ENCODE measurements at places on chromosomes 4 and X.

GRCh38 chr4:2930135-2930757 is 33.0 kb downstream of the NOP14 start:
- no peak for DNase-seq

DNA sequence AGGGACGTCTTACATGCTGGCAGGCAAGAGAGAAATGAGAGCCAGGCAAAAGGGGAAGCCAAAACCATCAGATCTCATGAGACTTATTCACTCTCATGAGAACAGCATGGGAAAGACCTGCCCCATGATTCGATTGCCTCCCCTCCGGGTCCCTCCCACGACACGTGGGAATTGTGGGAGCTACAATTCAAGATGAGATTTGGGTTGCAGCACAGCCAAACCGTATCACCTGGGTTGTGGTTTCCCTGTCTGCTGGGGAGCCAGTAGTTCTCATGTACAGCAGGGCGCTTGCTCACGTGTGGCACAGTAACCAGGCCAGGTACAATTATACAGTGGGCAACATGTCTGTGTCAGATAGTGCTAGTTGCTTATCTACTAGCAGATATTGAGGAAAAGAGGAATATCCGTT is 11.1 kb upstream of the RS1 start:
- no peak for DNase-seq

GRCh38 chr4:75698162-75698962 is 25.2 kb upstream of the G3BP2 start:
- no peak for DNase-seq

DNA sequence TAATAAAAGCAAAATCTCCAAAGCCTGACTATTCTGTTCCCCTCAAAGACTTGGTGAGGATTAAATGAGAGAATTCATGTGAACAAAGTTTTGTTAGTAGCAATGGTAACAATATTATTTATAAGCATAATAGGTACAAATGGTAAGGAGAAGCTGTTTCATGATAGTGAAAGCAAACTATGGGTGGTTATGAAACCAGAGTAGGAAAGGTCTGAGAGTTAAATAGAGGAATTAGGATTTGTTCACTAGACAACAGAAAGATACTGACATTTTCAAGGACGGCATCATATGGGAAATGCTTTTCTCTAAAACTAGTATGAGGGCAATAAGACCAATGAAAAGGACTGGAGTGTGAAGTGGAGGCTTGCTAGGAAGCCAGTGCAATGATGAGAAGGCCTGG is 128.6 kb upstream of the FTHL17 start:
- no peak for DNase-seq

DNA sequence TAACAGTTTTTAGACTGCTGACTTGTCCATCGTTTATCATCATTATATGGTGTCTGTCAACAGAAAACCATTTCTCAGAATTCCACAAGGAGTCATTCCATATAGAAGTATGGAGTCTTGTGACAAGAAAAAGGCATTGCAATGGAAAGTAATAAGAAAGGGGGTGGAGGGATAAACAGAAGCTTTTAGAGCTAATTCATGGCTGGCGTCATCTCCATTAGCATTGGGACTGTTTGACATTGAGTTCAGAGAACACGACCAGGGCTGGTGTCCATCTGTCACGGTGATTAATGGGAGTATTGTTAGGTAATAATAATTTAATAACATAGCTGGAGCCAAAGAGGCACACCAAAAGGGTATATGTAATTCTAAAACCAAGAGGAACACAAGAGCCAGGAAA is 101.9 kb upstream of the SFRP2 start:
- no peak for DNase-seq

- DNase-seq = peak; percentile 60
These were observed 1.1 kb upstream of the SLBP start for GRCh38 chr4:1713003-1713851.

GRCh38 chrX:30627818-30628652 is 25.2 kb upstream of the GK start:
- DNase-seq = no peak

DNA sequence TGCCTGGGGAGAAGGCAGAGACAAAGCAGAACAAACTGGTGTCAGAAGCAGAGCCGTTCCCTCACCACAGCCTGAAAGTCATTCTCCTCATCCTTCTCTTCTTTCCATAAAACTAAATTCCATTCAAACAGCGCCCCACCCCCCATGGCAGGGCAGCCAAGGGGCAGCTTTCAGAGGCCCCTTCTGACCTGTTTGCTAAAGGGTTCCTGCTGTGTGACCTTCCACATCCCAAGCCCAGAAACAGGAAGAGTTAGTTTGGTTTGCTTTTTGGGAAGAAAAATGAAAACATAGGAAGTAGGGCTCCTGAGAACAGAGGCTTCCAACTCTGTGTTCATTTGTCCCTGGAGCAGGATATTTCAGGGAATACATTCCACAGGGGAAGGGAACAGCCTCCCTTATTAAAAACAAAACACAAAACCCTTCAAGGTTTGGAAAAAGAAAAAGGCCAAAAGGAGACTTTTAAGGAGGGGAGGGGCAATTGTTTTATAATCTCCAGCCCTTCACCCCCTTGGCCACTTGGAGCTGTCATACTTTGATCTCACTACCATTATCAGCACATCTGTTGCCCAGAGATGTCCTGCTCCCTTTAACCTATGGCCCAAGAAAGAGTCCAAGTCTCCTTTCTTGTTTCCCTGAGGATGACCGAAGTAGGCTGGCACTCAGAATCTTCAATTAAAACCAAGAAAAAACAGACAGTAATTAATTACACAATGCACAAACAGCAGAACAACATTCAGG is 25.3 kb downstream of the STARD8 start:
- DNase-seq = no peak

Measured in iPS-NIHi11 (cell line).